ENCODE measurements at places on chromosomes 5 and 9. TPM values are rescaled to one million over a fixed set of nuclear protein-coding genes. Genes with fewer than 3 reads are reported as not detected.

Gene SPINK1
- polyA plus RNA-seq, result 0.38 TPM

Gene CYSRT1
- polyA plus RNA-seq, result 0.32 TPM

Gene DNAJB5
- polyA plus RNA-seq, result 64.1 TPM

Gene CATSPER3
- 0.48 TPM for polyA plus RNA-seq

Gene HTR4
- polyA plus RNA-seq, result 1.3 TPM

Gene C9
- polyA plus RNA-seq, result not detected

Gene NIM1K
- polyA plus RNA-seq, result 0.57 TPM

Gene CDKN2A
- 0.32 TPM for polyA plus RNA-seq

Gene HRCT1
- 3.3 TPM for polyA plus RNA-seq

Gene SPEF2
- polyA plus RNA-seq, result 1.7 TPM

Gene HRH2
- 18.6 TPM for polyA plus RNA-seq

Gene RNF183
- not detected for polyA plus RNA-seq

Gene SLCO6A1
- not detected for polyA plus RNA-seq

Gene FOXD4L5
- polyA plus RNA-seq, result not detected

Gene USP20
- 12.9 TPM for polyA plus RNA-seq

Gene NEUROG1
- polyA plus RNA-seq, result not detected

Gene NR5A1
- polyA plus RNA-seq, result not detected

Gene IL33
- 42.0 TPM for polyA plus RNA-seq

Gene EIF4E1B
- polyA plus RNA-seq, result not detected

Gene GABRP
- 0.11 TPM for polyA plus RNA-seq

Gene FGF1
- 25.0 TPM for polyA plus RNA-seq

Gene FBXW5
- polyA plus RNA-seq, result 150 TPM

Measured in right cardiac atrium (tissue), 5 donors.